Amygdala (tissue), 56 donors: ENCODE measurements at places on chromosomes 12 and 14.

DNA sequence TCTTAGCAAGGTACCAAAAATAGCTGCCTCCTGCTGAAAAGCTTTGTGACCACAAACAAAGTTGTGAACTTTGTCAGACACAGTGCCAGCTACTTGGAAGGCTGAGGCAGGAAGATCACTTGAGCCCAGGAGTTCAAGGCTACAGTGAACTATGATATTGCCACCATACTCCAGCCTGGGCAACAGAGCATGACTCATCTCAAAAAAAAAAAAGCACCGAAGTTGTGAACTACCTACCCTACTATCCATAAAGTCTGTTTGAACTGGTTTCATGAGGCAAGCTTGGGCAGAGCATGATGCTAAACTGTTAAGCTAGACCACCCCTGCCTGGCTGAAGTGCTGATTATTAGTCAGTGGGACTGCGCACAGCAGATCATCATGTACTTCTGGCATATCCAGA lies 75.5 kb downstream of the RAD52 start:
- no peak for DNase-seq

- DNase-seq: no peak
These were observed 1.6 kb upstream of the ATP2B1 start for GRCh38 chr12:89709995-89710872.

GRCh38 chr14:54893151-54893760 lies 9.4 kb downstream of the GCH1 start:
- no peak for DNase-seq

DNA sequence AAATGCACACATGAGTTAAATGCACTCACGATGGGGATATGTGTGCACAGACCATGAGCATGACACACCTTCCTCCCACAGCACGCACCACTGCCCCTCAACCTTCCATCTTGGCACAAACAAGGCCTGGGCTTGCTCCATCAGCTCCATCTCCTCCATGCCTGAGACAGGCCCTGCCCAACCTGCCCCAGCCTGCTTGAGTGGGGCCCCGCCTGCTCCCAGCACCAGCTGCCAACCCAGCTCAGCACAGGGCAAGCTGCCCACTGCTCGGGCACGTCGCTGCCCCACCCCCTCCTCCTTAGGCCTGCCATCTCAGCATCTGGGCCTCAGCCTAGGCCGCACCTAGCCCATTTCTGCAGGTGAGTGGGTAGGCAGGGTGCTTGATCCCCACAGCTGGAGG lies 27.6 kb upstream of the KRT78 start:
- DNase-seq: peak; percentile 31

DNA sequence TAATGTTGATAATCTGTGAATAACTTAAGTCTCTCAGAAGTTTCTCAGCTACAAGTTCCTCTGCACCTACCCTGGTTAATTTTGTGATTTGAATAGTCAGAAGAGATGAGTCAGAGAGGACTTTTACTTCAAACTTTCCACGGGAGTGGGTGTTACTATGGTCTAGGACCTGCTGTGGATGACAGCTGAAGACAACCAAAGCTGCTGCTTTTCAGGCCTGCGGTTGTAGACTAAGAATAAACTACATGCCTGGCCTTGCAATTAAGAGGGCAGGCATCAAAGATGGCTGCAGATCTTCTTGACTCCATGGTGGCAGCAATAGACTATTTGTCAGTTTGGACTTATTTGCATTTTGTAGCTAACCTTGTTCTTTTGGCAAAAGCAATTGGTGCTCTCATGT lies 227.1 kb upstream of the KRR1 start:
- DNase-seq: no peak

DNA sequence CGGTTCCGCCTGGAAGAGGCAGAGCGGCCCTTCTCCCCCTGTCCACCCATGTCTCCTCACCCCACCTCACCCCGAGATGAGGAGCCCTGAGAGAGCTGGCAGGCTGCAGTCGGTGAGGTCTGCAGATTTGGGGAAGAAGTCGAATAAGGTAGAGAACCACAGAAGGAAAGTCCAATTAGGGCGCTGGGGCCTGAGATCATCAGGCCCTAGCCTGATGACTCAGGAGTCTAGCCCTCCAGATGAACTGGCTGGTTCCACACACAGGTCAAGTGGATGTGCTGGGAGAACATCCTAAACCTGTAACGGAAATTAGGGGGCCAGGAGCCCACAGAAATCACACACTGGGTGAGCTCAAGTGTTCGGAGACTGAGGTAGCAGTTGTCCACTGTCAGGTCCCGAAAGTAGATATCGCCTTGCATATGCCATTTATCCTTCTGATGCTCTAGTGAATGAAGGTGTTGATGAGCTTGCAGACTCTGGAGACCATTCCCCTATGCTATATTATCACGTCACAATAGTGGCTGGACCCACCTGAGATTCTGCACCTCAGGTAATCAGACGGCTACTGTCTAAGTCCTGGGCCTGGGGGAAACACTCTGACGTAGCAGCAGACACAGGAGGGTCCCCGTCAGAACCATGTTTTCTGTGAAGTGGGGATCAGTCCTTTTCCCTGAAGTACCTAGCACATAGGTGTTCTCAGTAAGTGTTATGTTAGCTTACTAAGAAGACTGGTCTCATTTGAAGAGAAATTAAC lies 886 bp upstream of the METTL17 start:
- DNase-seq: no peak

GRCh38 chr14:103699901-103700752 lies 15.1 kb downstream of the XRCC3 start:
- no peak for DNase-seq

GRCh38 chr12:19066475-19067001 lies 63.0 kb upstream of the PLEKHA5 start:
- no peak for DNase-seq

GRCh38 chr12:32106517-32107358 lies at the start of gene BICD1:
Gene BICD1 (plus strand): TSS chr12:32106847. CDS start chr12:32107332, 485 bp downstream.
- DNase-seq: peak; percentile 41

GRCh38 chr14:75191100-75191499 lies 14.7 kb upstream of the TMED10 start:
- DNase-seq: no peak

DNA sequence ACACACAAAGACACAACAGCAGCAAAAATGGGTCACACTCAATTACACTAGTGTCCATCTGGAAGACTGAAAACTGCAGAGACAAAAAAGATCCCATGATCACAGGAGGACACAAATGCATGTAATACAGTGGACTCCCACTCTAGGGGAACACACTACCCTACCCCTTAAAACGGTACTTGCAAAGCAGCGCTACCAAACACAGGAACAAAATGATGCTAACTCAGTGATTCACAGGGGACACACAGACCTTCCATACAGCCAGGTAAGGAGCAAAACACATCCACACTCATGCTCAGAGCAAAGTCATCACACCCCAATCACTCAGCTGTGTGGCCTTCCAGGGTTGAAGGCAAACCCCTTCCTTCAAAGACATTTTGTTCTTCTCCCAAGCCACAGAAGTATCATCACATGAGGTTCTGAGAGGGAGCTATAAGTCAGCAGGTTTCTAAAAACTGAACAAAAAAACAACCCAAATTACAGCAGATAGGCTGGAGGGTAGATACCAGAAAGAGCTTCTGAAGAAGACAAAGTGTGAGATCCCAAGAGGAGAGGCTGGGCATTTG lies 14.8 kb downstream of the SMUG1 start:
- no peak for DNase-seq

DNA sequence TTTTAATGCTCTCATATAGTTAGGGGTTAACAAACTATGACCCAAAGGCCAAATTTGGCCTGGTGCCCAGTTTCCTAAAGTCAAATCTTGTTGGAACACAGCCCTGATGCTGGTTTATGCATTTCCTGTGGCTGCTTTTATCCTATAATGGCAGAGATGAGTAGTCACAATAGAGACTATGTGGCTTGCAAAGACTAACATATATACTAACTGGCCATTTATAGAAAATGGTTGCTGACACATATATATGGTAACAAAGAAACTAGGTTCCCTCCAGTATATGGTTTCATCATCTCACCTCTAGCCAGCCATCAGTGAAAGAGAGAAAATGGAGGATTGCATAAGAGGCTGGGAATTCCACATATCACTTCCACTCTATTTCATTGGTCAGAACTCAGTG lies 10.8 kb downstream of the NAV3 start:
- no peak for DNase-seq

- DNase-seq: no peak
These were observed 12.7 kb downstream of the C14orf132 start for GRCh38 chr14:96051642-96052540.

GRCh38 chr12:11875414-11875935 lies 195.3 kb upstream of the BCL2L14 start:
- DNase-seq: no peak

- DNase-seq: peak; percentile 42
These were observed 58.1 kb upstream of the CCND2 start for GRCh38 chr12:4215229-4216186.

- DNase-seq: peak; percentile 38
These were observed 37.6 kb downstream of the RTRAF start for GRCh38 chr14:52026901-52027300.

DNA sequence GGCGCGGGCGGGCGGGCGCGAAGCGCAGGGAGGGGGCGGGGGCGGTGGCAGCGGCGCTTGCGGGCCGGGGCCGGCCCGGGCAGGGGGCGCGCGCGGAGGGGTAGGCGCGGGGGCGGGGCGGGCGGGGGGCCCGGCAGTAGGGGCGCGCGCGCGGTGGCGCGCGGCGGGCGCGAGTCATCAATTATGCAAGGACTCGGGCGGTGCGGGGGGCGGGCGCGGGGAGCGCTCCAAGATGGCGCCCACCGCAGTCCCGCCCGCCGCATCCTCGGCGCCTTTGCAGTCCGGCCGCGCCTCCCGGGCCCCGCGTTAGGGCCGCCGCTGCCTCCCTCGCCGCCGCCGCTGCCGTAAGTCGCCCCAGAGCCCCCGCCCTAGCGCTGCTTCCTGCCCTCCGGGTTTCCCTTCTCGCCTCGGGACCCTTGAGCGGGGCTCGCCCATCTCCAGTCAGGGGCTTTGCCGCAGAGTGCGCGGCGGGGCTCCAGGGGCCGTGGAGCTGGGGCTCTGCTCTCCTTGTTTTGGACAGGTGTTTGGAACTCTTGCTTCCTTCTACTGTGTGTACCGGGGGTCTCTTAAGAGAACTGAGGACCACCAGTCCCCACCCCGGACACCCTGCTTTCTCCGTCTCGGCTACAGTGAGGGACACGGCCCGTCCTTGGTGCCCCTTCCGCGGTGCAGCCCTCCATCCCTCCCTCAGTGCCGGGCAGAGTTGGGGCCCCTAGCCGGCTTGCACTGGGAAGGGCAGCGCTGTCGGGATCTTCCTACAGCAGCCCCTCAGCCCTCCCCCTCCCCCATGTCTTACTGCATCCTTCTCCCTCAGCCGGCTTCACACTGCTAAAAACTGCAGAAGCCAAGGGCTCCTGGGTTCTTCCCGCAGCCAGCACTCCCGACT lies at the start of gene SCN8A:
Gene SCN8A (plus strand): TSS at position 218 of the 886 bp plus-strand sequence. CDS start 71,585 bp downstream, outside the sequence.
- no peak for DNase-seq

- DNase-seq: no peak
These were observed 216.7 kb downstream of the NUAK1 start for GRCh38 chr12:105921872-105922669.

- no peak for DNase-seq
These were observed 269.0 kb downstream of the KCNH5 start for GRCh38 chr14:62776300-62776699.

- no peak for DNase-seq
These were observed 1023.0 kb upstream of the ATXN7L3B start for GRCh38 chr12:73514672-73515071.
